SIG-M5 (cell line): ENCODE measurements at places on chromosomes 1 and 21.

- no peak for DNase-seq
Measured at GRCh38 chr21:43020771-43021170, 46.4 kb downstream of the PKNOX1 start.

GRCh38 chr21:18495523-18495922, 91.9 kb upstream of the TMPRSS15 start:
- no peak for DNase-seq

- DNase-seq, result no peak
Measured at GRCh38 chr1:12078575-12078937, 15.5 kb downstream of the TNFRSF8 start.

- no peak for DNase-seq
Measured at GRCh38 chr1:172206256-172206655, 214.2 kb upstream of the C1orf105 start.

DNA sequence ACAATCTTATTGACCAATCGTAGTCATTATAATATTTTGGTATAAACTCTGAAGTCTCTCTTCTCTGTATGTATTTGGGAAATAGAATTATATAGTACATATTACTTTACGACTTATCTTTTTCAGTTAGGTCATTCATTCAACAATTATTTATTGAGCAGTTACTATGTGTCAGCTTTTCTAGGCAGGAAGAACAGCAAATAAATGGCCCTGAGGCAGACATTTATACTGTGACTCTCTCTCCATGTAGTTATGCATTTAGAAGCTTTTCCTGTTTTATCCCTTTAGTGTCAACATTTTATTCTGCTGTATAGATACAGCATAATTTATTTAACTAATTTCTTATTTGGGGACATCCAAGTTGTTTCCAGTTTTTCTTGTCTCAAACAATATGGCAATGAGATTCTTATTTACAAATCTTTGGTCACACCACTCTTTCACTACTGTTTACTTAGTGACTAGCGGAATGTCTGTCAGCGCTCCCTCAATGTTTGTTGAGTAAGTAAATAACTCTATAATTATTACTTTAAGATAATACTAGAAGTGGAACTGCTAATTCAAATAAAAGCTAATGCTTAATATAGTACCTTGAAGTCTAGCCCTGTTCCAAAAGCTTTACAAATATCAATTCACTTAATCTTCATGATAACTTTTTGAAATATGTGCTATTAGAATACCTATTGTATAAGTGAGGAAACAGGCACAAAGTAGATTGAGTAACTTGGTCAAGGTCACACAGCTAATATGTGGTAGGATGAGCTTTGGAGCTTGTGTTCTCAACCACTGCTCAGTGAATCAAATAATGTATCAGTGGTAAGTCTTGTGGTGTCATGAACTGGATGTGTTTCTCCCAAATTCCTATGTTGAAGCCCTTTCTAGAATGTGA, 465.6 kb downstream of the SIPA1L2 start:
- DNase-seq, result no peak

DNA sequence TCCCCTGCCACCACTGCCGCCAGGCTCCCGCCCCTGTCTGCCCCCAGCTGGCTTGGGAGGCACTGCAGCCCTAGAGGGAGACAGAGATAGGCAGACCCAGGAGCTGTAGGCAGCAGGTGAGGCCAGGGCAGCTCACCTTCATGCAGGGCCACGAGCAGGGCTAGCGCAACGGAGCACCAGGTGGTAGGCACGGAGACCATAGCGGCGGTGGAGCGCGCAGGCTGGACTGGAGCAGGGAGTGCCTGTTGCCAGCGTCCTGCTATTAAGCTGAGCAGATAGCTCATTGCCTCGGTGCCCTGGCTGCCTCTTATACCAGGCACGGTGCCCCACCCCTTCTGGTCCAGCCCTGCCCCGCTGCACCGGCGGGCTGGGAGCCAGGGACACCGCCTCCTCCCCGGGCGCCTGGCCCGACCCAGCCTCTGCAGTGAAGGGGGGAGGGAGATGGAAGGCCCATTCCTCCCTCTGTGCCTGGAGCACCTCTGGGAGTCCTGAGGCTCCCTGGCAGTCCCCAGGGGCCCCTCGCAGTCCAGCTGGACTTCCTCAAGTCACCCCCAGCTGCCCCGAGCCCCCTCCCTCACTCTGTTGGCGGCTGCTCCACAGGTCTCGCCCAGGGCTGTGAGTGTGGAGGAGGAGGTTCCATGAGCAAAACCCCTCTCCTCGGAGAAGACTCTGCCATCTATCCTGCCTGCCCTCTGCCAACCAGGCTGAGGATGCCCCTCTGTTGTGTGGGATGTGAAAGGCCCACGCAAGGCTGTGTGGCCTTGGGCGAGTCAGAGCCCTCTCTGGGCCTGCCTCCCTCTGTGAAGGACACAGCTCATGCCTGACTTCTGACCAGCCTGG, at the start of gene EDN2:
TSS of gene EDN2 (minus strand) at position 282 of the 840 bp plus-strand sequence. CDS start at position 200, 82 bp downstream.
- no peak for DNase-seq

- no peak for DNase-seq
Measured at GRCh38 chr1:3645666-3646355, 4.1 kb downstream of the WRAP73 start.

DNA sequence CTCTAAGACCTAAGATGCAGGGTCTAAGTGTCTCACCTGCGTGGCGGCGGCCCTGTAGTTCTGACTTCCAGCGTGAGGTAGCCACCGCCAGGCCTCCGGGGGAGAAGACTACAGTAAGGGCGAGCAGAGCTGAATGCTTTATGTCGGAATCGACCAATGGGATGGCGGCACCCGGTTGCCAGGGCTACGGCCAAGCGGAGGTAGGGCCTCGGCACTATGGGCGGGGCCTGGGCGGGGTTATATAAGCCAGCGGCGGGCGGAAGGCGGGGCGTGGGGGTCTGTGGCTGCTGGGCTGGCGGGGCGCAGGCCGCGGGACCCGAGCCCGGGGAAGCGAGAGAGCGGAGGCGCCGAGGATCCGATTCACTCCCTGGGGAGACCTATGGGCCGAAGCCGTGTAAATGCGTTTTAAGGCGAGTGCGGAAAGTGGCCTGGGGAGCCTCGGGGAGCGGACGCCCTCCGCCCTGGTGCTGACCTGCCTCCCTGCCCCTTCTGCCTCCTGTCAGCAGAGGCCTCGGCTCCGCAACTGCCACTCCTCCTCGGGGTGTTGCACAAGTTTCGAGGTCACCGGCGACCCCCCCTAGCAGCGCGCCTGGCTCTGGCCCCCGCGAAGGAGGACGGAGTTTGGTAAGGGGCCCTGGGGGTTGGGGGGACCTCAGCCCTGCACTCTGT, at the start of gene AZIN2:
TSS of gene AZIN2 (plus strand) at position 269 of the 669 bp plus-strand sequence. CDS start 1,097 bp downstream, outside the sequence.
- no peak for DNase-seq

DNA sequence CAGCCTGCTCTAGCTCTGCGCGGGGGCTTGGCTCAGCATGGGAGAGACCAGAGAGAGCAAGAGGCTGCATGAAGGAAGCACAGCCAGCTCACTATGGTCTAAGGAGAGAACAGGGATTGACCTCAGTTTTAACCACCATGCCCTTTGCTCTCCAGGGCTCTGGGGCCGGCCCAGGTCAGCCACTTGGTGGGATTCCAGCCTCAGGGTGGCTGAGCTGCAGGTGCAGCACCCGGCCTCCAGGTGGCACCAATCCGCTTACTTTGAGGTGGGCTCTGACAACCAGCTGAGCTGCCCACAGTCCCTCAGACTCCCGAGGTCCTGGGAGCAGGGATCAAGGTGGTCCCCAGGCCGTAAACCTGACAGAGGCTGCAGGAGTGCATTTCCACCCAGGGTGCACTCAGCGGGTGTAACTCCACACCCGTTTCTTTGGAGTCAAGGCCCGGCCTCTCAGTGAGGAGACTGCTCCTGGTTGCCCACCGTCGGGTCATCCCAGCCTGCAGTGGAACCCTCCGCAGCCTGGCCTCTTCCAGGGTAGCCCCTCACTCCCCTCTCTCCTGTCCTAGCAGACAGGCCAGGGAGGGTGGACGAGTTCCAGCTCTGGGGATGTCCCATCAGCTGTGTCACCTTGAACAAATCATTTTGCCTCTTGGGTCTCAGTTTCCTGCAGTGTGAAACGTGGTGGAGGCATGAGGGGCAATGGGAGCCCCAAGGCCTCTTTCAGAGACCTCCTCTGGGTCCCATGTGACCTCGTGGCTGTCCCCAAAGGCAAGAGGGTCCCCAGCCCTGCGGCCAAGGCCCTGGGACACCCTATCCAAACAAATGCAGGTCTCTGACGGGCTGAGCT, 607 bp upstream of the LGR6 start:
- DNase-seq, result no peak

DNA sequence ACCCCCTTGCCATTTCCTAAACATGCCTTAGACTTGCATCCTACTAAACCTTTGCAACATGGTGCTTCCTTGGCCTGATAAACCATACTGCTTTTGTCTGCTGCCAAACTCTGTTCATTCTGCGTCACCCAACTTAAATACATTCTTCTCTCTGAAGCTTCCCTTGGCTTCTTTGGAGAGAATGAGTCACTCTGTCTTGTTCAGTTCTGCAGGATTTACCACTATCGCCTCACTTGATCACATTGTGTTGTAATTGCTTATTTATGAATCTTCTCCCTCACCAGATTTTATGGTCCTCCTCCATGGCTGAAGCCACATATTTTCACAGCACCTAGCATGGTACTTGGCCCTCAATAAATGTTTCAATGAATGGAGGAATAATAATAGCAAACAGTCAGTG, 21.7 kb upstream of the TUT4 start:
- DNase-seq, result peak; percentile 34

GRCh38 chr1:89781494-89782126, 39.2 kb upstream of the LRRC8D start:
- no peak for DNase-seq

DNA sequence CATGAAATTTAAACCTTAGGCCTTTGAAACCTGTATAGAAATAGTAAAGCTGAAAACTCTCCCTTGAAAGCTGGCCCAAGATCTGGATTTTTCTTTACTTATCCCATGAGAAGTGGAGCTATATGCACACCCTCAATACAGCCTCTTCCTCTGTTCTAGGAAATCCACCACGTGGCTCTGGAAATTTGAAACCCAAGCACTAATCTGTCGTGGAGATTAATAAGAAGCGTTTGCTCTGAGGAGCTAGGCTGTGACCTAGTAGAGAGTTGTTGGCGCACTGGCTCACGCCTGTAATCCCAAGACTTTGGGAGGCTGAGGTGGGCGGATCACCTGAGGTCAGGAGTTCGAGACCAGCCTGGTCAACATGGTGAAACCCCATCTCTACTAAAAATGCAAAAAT, 291.3 kb upstream of the PLXNA2 start:
- no peak for DNase-seq

DNA sequence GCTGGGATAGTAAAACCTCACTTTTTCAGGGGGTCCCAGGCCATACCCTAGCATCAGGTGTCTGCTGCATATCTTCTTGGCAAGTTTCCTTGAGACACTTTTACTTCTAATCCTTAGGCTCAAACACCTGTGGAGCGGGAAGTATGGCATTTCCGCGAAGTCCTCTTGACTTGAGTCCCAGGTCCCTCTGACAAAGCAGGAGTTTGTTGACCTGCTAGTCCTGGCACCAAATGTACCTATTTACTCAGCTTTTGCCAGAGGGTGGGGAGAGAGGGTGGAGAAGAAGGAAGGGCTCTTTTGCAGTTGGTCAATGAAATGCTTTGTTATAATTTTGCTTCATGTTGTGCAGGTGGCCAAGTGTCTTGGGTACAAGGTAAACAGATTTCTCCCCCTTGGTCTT, 59.7 kb downstream of the CLIC6 start:
- no peak for DNase-seq

GRCh38 chr1:84581648-84582047, 7.4 kb upstream of the CTBS start:
- DNase-seq, result no peak

GRCh38 chr1:26280333-26281042, 602 bp downstream of the SH3BGRL3 start:
- DNase-seq, result no peak

DNA sequence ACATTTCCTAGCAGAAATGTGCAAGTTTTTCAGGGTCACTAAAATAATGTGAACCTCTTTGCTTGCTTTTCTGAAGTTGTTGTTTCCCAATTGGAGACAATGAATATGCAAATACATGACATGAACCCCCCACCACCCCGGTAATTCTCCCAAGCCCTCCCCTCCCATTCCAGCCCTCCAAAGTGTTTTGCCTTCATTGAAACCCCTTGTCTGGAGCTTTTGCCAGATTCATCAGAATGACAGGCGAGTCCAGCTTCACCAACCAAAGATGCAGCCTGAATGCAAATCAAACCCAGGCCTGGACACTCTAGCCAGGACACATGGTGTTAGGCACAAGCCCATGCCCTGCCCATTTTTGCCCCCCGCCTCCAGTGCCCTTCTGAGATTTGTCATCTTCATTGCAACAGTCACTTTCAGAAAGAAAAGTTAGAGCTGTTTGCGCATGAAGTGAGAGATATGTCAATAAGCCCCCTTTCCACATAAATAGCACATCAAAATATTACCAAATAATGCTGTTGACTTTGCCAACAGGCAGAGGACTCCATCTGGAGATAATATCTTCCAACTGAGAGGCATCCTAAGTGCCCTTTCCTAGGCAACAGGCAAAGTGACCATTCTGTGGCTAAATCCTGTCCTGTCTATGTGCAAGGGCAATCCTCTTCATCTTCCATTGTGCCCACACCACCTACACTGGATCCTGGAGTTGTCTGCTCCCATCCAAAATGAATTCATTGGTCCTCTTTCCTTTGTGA, 145.6 kb upstream of the NFIA start:
- no peak for DNase-seq

GRCh38 chr1:19066248-19066873, 109.9 kb upstream of the IFFO2 start:
- DNase-seq, result no peak

DNA sequence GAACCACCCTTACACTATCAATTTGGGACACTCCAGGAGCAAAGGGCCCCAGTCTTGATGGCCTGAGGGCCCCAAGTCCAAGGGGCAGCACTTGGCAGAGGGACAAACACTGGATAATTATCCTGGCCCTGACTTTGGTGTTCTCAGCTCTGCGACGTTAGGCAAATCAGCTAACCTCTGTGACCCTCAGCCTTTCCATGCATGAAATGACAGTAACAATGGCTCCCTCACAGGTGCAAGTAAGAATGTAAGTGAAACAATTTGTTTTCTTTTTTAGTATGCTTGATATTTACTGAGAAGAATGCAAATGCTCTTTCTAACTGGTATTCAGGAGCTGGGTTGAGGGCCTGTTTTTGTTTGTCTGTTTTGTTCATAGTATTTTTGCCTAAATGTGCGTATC, 61.6 kb upstream of the PRDX6 start:
- no peak for DNase-seq
